ENCODE measurements at places on chromosomes 6 and 20.

- no peak for DNase-seq
These were observed 89.4 kb upstream of the SIRPA start for GRCh38 chr20:1805816-1806215.

GRCh38 chr20:823574-823902, 10.0 kb upstream of the FAM110A start:
- no peak for DNase-seq

DNA sequence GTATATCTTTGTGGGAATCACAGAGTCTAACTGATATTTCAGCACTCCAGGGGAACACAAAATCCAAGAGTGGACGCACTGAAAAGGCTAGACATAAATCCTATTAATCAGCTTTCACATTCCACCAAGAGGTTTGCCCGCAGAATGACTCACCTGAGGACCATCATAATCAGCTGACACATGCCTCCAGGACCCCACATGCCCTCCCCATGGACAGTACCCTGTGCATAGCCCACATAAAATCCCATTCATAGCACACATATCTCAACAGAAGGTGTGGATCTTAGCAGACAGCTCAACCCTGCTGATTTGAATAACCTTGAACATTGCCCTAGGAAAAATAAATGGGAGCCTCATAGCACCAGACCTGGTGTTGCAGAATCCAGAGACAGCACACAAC, 246.8 kb upstream of the TENT5A start:
- no peak for DNase-seq

GRCh38 chr6:37362101-37362828, 8.5 kb downstream of the RNF8 start:
- no peak for DNase-seq

DNA sequence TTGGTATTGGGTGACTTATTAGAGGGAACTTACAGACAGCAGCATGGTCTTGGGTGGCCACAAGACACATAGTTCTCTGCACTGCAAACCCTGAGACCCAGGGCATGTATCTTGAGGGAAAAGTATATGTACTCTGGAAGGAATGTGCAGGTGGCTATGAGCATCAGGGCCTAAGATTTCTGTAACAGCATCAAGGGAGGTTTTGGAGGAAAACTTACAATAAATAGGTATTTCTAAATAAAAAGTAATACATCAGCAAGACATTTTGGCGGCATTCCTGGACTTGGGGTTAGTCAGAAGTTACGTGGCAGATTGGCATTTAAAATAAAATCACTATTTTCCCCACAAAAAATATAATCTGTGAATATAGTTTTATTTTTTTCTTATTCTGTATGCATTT, 8.0 kb upstream of the STX7 start:
- no peak for DNase-seq

All from ascending aorta (tissue), 2 donors.